ENCODE measurements at places on chromosomes 7 and 10.

- no peak for DNase-seq
Measured at GRCh38 chr7:47427051-47427643, 154.8 kb downstream of the TNS3 start.

DNA sequence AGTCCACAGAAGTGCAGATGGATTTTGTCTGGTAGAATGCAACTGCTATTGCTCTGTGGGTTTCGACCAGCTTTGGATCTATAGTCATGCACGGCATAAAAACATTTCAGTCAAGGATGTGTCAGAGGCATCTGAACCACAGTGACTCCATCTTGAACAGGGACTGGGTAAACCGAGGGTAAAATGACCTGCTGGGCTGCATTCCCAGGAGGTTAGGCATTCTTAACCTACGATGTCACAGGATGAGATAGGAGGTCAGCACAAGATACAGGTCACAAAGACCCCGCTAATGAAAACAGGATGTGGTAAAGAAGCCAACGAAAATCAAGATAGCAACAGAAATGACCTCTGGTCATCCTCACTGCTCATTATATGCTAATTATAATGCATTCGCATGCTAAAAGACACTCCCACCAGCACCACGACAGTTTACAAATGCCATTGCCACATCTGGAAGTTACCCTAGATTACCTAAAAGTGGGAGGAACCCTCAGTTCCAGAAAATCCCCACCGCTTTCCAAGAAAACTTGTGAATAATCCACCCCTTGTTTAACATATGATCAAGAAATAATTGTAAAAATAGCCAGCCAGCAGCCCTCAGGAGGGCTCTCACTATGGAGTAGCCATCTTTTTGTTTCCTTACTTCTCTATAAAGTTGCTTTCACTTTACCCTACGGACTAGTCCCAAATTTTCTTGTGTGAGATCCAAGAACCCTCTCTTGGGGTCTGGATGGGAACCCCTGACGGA lies 50.7 kb upstream of the CPXM2 start:
- no peak for DNase-seq

DNA sequence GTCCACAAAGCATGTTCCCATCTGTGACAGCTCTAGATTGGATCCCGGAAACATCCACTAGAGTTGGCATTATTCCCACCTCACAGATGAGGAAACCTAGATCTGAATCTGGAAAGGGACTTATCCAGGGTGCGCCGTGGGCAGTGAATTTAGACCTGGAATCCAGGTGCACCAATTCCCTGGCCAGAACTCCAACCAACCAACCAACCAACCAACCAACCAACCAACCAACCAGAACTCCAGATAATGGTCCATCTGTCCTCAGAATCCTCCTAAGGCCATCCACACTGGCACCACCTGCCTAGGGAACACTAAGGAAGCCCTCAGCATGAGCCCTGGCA lies 42.0 kb upstream of the ZMIZ1 start:
- no peak for DNase-seq

DNA sequence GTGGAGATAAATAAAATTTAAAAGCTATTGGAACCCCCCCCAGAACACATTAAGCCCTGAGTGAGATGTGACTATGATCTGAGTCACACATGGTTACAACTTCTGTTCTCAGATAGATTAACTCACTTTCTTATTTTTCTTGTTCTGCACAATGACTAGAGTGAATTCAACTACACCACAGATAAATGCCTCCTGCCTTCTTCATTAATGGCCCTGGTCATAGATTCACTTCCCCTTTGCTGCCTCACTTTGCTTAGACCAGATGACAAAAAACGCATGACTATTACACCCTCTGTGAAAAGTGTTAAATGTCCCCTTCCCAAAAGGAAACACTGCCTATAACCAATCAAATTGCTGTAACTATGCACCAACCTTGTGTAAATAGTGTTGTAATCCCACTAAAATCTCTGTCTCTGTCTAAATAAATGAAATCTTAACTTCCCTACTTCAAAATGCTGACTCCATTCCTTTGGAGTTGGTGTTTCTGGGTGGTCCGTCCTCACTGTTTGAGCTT lies 49.4 kb downstream of the AKR1D1 start:
- no peak for DNase-seq

DNA sequence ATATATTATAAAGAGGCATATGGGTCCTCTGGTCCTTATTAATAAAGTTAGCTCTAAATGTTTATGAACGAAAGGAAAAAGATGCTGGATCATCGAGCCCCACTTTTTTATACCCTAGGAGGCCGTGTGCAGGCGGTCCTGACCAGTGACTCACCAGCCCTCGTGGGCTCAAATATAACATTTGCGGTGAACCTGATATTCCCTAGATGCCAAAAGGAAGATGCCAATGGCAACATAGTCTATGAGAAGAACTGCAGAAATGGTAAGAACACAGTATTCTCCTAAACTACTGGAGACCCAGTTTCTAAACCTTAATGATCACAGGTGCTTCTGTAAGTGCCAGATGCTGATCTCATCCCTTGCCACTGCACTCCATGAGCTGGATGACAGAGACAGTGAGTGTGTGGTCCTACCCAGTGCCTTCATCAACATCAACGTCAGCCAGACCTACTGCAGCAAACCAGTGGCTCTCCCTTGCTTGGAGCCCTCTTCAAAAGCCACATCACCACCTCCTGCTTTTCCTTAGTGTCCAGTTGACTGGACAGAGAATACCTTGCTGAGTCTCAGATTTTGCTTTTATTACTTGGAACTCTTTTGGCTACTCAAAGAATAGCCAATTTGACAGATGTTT lies 7.6 kb downstream of the GPNMB start:
- no peak for DNase-seq

DNA sequence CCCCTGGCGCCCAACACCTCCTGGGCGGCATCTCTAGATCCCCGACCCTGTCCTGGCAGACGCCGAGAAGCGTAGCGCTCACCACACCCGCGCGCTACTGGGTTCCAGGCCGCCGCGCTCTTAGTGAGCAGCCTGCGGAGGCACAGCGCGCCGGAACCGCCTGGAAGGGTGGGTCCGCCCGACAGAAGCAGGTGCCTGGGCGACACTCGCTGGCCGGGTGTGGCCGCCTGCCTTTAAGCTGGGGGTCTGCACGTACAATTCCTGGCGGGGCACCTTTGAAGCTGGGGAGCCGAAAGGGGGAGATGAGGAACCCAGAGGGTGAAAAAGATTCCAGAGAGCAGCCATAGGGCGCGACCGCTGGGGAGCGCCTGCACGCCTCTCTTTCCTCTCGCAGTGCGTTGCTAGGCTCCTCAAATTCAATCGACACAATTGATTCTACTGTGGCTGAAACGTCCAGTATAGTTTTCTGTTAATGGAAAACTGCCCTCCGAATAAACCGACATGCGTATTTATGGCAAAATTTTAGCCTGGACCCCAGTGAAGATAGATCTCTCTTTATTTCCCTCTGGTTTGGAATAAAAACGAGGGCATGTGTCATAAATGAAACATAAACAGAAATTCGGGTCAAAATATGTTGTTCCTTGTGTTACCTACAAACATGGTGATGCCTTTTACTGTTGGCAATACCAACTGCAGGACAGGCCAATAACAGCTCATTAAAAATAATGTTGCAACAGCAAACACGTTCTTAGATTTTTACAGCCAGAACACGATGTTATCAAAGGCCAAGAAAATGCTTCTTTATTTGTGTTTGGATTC lies 4.6 kb downstream of the HMX3 start:
- no peak for DNase-seq

DNA sequence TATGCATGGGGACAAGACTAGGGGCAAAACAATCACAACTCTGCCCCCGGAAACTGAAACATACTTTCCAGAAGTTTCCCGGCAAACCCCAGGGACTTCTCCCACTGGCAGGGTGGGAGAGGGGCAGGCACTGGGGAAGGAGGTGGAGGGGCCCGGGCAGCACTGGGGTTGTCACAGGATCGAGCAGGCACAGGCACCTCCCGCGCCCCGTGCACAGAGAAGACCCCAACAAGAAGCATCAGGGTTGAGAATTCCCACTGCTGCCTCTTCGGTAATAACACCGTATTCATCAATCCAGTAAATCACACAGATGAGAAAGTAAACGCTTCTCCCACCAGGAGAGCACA lies 490.5 kb downstream of the PTPRN2 start:
- DNase-seq: no peak

DNA sequence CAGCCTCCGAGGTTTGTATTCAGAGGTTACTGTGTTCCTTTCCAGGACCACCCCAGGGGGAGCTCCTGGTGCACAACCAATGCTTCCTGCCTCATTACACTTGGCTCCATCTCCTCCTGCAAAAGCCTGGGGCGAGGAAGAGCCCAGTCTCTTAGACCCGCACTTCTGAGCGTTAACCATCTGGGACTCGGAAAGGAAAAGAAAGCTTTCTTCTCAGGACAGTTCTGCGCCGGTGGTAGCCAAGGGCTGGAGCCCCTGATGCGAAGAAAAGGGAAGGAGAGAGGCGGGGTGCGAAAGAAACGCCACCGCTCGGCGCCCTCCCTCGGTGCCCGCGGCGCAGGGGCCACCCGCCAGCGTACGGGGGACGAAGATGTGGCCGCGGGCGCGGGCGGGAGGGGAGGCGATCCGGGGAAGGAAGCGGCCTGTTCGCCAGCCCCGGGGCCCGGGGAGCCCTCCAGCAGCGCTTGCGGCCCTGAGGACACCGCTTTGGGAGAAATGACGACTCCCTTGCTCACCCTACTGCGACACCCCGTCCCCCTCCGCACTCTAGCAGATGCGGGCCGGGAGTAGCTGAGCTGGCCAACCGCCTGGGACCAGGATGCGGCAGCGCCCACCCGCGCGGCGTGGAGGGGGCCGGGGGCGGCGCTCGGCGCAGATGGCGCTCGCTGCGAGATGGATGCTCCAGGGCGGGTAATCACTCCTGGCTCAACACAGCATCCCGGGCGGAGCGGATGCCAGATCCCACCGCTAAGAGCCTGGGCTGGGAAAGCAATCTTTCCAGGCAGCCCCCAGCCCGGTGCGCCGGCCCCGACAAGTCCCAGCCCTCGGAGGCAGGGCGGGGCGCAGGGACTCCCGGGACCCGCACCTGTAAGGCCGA lies 1.3 kb downstream of the NRCAM start:
- peak; percentile 75 for DNase-seq

- DNase-seq: peak; percentile 20
Measured at GRCh38 chr7:157990226-157990880, 597.3 kb downstream of the PTPRN2 start.
